Gastroesophageal sphincter (tissue), 4 donors: ENCODE measurements at places on chromosomes 7 and 10. TPM values are rescaled to one million over a fixed set of nuclear protein-coding genes. Genes with fewer than 3 reads are reported as not detected.

DNA sequence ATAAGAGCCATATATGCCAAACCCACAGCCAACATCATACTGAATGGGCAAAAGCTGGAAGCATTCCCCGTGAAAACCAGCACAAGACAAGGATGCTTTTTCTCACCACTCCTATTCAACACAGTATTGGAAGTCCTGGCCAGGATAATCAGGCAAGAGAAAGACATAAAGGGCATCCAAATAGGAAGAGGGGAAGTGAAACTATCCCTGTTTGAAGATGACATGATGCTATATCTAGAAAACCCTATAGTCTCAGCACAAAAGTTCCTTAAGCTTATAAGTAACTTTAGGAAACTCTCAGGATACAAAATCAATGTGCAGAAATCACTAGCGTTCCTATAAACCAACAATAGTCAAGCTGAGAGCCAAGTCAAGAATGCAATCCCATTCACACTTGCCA is 23.8 kb upstream of the STARD3NL start:
- ATAC-seq: no peak

- no peak for ATAC-seq
Observed at GRCh38 chr7:14833707-14834106, 68.8 kb downstream of the DGKB start.

DNA sequence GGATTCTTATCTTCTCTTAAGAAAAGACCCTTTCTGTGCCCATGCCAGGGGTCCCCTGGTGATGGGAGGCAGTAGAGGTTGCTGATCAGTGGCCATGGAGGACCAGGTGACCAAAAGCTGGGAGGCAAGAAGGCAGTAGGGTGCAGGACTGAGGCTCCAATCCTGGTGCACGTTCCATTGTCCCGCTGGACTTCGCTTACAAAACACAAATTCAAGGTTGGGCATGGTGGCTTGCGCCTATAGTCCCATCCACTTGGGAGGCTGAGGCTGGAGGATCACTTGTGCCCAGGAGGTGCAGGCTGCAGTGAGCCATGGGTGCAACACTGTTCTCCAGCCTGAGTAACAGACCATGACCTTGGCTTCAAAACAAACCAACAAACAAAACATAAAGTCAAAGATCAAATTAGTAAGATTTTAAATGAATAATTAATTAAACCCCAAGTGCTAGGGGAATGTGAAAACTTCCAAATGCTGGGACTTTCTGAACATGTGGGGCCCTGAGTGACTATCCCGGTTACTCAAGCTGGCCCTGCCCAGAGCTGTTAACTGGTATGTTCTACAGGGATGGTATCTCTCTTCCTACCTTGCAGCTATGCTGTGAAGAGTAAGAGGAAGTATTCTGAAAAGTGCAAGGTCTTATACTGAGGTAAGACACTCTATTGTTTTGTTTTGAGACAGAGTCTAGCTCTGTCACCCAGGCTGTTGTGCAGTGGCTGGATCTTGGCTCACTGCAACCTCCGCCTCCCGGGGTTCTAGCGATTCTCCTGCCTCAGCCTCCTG is 97.6 kb downstream of the LYZL2 start:
- ATAC-seq: no peak

The RNLS gene
- total RNA-seq: 12.5 TPM

GRCh38 chr10:3499120-3499519 is 285.9 kb downstream of the KLF6 start:
- ATAC-seq: no peak

DNA sequence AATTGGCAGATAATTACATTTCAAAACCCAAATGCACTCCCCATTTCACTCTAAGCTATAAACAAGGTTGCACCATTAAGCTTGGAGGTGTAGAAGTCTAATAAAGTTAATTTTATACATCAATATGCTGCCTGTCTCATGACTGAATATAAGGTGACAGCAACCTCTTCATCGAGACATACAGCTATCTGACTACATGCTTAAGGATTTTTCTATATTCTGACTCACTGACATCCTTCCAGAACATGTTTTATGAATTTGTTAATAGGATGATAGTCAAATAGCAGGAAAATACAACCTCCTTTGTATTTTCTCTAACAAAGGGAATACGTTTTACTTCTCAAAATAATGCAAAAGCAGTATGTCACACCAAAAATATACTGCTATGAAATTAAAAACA is 76.6 kb downstream of the NRBF2 start:
- no peak for ATAC-seq

The TBATA gene
- not detected for total RNA-seq

DNA sequence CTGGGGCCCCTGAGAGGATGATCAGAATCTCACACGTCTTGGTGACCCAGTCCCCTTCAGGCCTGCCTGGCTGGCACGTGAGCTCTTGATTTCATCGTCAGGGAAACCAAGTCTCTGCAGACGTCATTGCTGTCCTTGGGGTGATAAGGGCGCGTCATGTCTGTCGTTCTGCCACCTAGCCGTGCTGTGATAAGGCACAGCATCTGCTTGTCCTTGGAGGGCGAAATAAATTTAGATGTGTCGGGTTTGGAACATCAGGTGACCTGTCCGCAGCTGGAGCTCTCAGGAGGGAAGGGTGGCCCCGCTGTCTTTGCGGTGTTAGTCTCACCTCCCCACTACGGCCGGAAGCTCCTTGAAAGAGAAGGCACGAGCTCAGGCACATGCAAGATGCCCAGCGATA is 129.2 kb downstream of the GRK5 start:
- ATAC-seq: no peak

DNA sequence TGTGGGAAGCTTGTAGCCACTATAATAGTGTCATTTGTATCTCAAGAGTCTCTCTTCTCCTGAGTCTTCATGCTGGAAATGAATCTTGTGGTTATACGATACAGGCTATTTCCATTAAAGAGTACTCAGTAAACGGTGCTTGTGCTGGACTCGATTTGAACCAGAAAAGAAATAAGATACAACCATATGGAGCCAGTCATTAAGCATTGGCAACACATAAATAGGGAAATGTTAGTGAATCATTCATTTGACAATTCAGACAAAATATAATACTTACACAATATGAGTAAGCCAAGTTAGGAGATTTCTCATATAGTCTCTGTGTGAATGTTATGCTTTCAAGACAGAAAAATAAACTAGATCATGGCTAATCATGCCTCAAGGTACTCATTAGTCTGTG is 356.8 kb downstream of the PLXDC2 start:
- no peak for ATAC-seq

DNA sequence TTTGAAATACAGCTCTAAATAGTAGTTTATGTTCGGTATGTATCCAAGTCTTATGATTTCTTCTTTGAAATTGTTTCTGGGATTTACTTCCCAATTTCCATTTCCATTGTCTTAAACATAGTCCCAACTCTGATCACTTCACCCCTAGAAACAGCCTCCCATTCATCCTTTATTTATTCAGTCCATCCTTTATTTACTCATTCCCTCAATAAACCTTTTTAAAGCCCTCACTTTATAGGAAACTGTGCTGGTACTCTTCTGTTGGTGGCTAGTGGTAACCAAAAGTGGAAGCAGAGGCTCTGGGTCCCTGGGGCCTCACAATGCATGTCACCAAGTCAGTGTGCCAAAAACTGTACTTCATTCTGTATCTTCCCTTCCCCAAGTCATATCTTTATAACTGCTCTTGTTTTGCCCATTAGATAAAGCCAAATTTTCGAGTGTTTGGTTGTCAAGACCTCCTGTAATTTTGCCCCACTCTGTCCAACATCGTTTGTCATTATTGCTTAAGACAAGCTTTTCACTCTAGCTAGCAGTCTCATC is 3.9 kb upstream of the EPC1 start:
- ATAC-seq: no peak

DNA sequence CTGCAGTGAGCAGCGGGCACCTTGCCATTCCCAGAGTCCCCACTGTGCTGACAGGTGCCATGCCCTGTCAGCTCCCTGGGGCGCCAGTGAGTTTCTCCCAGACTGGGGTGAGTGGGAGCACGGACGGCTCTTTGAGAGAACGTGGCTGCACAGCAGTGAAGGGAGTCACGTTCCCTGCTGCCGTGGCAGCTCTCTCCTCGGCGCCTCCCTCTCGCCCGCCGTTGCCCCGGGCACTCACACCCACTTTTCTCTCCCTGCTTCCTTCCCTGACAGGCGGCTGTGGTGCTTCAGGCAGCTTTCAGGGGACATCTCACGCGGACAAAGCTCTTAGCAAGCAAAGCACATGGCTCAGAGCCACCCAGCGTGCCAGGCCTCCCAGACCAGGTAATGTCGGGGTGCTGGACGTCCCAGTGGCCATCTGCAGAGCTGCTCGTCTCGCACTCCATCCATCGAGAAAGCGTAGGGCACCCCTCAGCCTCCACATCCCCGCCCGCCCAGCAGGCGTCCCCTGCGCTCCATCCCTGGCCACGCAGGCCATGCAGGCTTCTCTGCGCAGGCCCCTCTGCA is 27.1 kb upstream of the TTYH3 start:
- no peak for ATAC-seq

The ZNF777 gene
- total RNA-seq: 16.1 TPM

DNA sequence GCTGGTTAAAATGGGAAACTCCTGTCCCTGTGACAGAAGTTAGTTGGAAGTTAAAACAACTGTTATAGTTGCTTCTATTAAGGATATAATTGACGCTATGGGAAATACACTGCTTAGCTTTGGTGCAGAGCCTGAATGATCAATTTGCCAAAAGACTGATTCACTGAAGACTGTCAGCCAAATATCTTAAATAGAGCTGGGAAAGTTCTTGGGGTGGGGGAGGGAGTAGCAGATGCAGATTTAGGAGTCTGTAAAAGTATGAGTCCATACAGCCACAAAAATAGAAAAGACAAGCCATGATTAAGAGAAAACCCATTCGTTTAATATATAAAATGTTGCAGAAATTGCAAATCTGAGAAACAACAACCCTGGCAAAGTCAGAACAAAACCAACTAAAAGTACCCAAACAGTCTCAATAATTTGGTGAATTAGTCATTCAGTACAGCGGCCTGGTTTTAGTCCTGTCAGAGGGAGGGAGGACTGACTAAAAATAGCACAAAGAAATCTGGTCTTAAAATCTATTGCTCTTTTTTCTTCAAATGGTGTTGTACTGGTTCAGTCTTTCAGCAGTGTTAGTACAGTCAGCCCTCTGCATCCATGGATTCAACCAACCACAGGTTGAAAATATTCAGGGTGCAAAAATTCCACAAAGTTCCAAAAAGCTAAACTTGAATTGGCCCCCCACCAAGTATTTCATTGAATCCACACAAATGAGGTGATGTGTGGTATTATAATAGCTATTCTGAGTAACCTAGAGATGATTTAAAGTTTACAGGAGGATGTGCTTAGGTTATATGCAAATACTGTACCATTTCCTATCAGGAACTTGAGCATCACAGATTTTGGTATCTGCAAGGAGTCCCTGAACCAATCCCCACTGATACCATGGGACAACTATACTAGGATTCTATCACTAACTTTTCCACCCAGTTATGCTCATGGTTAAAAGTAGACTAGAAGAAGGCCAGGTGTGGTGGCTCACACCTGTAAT is 30.0 kb downstream of the STK17A start:
- no peak for ATAC-seq

GRCh38 chr7:67729771-67730170 is 733.1 kb downstream of the TYW1 start:
- no peak for ATAC-seq

GRCh38 chr7:66276363-66276762 is 71.2 kb downstream of the TPST1 start:
- ATAC-seq: no peak

The SLC29A4 gene
- 2.7 TPM for total RNA-seq
